NCI-H1417 treated with DMSO at 0.1 percent for 48 hours (cell line): ENCODE measurements at places on chromosomes 4 and X.

DNA sequence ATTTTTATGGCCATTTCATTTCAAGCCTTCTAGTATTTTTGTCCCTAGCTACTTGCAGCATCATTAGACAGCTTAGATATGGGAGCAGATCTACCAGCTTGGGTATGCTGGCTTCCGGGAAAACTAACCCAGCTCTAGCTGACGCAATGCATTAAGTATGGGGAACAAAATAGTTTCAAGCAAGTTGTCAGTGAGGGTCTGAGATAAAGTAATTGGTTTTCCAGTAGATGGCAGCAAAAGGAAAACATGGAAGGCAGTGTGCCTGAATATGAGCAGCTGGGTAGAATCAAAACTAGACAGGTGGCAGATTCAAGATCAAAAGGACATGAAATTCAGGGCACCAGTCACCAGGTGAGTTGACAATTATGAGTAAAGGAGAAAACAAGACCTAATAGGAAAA lies 340.9 kb upstream of the CTSO start:
- peak; percentile 50 for DNase-seq

- no peak for DNase-seq
These were observed 212.5 kb upstream of the DKK2 start for GRCh38 chr4:107248571-107248970.

DNA sequence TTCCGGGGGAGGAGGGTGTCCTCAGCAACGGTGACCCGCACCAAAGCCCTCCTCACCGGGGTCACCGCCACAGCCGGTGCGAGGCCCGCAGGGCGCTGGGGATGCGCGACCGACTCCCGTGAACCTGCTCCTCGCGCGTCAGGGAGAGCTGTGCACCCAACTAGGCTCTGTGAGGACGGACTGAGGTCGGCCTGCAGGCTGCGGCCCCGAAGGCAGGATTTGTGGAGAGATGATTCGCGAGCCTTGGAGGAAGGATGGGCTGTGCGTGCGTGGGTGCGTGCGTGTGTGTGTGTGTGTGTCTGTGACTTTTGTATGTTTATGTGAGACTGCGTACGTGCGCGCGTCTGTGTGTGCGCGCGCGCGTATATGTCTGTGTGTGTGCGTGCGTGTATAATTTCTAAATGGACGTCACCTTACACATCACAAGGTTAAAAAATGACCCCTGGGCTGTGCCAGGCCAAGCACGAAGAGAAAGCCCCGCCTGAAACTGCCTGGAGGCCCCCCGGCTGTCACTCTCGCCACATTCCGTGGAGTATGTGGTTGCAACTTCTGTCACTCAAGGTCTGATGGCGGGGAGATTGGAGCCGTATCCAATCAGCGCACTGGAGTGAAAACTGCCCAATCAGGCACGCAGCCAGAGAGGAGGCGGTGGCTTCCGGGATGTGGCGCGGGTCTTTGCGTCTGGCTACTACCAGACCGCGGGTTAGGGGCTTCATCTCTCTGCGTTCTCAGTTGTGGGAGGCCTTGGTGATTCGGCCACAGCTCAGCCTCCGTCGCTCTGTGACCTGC lies at the start of gene ZNF141:
TSS of gene ZNF141 (plus strand) at position 672 of the 789 bp plus-strand sequence. CDS start 170 bp downstream, outside the sequence.
- peak; percentile 88 for DNase-seq

DNA sequence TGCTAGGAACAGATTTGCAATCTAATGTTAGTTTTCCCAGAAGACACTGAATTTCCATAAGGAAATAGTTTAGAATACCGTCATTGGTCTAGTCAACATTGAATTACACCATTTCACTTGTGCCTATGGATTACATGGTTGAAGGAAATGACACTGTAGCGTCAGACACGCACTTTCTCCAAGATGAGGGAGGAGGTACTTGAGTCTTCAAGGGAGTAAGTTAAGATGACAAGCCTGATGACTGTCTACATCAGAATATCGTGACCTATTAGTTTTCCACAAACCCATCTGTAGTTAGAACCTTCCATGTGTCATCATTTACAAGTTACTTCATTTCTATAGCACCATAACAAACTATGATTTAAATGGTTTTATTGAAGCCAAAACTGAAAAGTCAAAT lies 153.7 kb downstream of the AMELX start:
- DNase-seq, result no peak

DNA sequence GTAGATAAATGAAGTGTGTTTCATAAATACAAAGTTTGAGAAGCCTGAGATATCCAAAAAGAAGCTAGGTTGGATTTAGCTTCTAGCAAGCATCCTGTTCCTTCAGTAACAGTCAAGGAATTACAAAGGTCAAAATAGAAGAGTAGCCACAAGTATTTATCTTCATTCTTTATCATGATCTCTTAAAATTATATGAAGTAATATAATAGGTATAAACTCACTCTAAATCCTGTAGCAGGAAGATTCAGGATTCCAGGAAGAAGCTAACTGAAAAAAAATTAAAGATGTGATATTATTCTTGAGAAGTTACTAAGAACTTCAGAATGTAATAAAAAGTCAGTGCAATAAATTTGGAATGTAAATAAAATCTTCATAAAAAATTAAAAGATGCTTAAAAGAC lies 31.1 kb upstream of the RXFP1 start:
- no peak for DNase-seq

DNA sequence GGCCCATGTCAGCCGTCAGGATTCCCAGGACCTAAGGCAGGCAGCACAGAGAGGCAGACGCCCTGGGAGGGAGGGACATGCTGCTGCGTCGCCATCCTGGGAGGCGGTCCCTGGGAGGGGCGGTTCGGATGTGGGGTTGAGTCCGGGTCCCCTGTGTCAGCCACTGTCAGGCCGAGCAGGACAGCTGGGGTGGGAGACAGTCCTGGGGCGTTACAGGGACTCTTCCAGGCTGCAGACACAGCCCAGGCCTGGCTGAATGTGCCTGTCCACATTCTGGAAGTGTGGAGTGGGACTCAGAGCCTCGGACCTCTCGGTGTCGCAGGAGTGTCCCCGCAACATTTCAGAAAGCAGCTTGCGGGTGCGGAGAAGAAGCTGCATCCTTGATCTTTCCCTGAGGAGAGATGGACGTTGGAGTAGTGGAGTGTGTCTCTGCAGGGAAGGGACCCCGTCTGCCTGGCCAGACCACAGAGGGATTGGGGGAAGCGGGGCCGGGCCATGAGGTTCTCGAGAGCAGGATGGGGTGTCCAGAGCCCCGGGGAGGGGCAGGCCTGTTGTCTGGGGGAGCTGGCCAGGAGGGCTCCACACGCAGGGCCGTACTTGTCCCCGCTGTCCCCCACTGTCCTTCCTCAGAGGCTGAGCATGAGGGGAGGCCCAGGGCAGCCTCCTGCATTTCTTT lies 6.1 kb downstream of the AKAP17A start:
- DNase-seq, result no peak

DNA sequence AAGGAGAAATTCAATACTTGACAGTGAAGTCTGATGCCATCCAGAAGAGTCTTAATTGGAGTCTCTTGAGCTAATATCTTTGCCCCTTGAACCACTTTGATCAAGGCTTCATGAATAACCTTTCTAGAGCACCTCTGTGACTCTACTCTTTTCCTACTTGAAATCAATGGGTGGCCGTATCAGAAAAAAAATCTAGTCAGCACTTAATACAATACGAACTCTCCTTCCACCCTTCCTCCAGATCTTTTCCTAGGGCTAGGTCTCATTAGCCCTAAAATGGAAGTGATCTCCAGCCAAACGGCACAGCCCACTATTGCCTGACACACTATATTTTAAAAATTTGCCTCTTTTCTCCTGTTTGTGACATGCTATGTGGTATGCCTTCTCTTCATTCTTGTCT lies 129.6 kb upstream of the TLL1 start:
- DNase-seq, result no peak

- DNase-seq, result no peak
These were observed 155.9 kb downstream of the SHOX start for GRCh38 chrX:786441-786881.

- DNase-seq, result no peak
These were observed 137.7 kb upstream of the RAPGEF2 start for GRCh38 chr4:158965226-158965625.

DNA sequence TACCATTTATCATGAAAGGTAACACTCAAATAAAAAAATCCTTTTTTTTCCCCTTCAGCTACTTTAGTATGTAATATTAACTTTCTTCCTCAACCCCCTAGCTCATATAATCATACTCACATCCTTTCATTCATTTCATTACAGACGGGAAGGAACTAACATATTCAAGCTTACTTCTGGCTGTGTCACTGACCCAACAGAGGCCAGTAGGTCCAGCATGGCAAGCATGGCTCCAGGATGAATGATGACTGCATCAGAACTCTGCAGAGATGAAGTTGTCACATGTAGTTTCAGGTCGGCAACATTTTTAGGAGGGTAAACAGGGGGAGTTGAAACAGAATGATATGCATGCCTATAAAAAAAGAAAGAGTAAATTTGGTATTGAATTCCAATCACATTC lies 163.4 kb downstream of the WDFY3 start:
- no peak for DNase-seq

GRCh38 chr4:165684177-165684805 lies 188.7 kb upstream of the TLL1 start:
- DNase-seq, result no peak

GRCh38 chr4:31183256-31183655 lies 463.1 kb downstream of the PCDH7 start:
- no peak for DNase-seq

- DNase-seq, result no peak
These were observed 43.8 kb downstream of the PALLD start for GRCh38 chr4:168540503-168541265.

GRCh38 chr4:101669138-101669831 lies 121.2 kb upstream of the BANK1 start:
- DNase-seq, result no peak

DNA sequence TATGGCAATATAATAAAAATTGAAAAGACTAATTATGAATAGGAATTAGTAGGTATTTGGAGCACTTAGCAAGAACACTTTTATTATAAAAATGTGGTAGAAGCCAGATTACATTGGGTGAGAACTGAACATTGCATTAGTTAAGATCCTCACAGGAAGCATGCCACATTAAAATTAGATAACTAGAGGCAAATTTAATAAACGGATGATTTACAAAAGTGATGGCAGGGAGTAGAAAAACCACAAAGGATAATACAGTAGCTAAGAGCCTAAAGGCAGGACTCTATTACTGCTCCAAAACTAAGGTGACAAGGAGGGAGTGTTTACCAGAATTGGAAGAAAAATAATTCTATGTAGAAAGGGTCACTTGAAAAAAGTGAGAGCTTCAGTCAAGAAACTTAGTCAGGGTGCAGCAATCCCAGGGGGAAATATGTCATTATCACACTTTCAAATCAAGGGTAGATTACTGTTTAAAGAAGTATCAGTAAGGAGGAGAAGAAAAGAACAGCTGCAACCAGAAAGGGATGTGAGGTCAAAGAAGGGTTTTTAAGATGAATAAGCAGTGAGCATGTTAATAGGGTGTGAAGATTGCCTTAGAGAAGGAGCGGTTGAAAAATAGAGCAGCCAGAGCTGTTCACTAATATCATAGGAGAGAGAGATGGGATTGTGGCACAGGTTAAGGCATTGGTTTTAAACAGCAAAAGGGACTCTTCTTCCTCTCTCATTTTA lies 84.6 kb downstream of the NDST4 start:
- DNase-seq, result no peak

- no peak for DNase-seq
These were observed 150.6 kb downstream of the CEP135 start for GRCh38 chr4:56099378-56099786.

- no peak for DNase-seq
These were observed 111.2 kb upstream of the PDE5A start for GRCh38 chr4:119739796-119740195.

DNA sequence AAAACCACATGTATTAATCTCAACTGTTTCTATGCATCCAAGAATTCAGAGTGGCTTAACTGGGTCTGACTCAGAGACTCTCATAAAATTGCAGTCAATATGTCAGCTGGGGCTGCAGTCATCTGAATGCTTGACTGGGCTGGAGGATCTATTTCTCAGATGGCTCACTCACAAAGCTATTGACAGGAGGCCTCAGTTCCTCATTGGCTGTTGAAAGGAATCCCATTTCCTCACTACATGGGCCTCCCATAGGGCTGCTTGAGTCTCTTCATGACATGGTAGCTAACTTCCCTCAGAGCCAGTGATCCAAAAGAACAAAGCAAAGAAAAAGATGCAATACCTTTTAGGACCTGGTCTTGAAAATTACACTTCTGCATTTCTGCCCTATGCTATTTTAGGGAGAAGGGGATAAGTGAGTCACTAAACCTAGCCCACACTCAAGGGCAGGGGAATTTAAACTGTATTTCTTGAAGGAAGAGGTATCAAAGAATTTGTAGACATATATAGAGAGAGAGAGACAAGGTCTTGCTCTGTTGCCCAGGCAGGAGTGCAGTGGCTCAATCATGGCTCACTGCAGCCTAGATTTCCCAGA lies 9.8 kb downstream of the SCFD2 start:
- no peak for DNase-seq

DNA sequence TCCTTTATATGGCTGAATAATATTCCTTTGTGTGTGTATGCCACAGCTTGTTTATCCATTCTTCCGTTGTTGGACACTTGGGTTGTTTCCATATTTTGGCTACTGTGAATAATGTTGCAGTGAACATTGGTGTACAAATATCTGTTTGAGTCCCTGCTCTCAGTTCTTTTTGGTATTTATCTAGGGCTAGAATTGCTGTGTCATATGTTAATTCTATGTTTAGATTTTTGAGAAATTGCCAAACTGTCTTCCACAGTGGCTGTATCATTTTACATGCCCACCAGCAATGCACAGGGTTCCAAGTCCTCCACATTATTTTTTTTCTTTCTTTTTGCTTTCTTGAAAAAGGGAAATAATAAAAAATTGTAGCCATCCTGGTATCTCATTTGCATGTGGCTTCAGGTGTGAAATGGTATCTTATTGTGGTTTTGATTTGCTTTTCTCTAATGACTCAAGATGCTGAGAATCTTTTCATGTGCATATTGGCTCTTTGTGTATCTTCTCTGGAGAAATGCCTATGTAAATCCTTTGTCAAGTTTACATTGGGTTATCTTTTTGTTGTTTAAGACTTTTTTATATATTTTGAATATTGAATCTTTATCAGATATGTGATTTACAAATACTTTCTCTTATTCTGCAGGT lies 129.7 kb downstream of the RAPGEF2 start:
- no peak for DNase-seq

GRCh38 chr4:572594-572993 lies 3.5 kb downstream of the TMEM271 start:
- DNase-seq, result no peak

DNA sequence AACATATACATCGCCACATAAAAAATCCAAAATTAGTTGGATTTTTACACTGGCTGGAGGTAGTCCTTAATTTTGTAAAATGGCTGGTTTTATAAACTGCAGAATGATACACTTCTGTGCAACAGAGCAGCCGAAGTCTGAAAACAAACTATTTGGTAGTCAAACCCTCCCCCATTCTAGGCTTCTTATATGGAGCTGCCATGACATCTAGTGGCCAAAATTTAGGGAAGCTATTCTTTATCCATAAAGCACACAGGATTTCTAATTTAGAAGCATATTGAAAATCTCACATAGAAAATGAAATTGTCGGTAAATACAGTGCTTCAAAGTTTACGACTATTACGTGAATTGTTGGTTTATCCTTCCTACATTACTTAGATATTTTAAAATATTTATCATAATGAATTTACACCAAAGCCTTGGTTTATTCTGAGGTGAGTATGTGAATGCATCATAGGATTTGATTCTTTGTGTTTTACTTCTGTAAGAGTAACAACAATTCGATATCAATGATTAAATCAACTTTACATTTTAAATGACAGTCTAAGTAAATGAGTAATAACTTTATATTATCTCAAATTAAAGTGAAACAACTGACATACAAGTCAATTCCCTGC lies 113.4 kb upstream of the FAM241A start:
- peak; percentile 7 for DNase-seq
